Sciatic nerve (tissue), 2 donors: ENCODE measurements at places on chromosomes 11 and 22. TPM values are rescaled to one million over a fixed set of nuclear protein-coding genes. Genes with fewer than 3 reads are reported as not detected.

DNA sequence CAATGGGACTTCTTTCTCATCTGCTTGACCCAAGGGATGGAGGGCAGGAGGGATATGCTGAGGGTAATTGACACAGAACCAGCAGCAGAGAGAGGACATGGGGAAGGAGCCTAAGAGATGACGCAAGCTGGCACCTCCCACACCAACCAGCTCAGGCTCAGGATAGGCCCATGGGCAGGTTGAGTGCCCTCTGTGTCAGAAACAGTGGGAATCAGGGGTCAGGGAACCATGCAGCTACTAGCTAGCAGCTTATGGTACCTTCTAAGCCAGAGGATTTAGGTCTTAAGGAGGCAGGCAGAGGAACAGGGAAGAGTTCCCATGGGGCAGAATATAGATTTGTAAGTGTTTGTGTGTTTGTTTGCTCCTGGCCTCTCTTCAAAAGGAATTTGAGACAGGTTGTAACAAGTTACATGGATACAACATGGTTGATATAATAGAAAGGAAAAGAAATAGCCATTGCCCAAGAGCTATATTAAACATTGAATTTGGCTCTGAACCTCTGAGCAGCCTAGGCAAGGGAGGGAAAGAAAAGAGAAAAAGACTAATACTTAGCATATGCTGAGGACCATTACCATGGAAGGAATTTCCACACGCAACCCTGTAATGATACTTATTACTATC lies 39.9 kb upstream of the NAV2 start:
- DNase-seq, result no peak

GRCh38 chr11:94728541-94728940 lies 39.6 kb upstream of the AMOTL1 start:
- no peak for DNase-seq

DNA sequence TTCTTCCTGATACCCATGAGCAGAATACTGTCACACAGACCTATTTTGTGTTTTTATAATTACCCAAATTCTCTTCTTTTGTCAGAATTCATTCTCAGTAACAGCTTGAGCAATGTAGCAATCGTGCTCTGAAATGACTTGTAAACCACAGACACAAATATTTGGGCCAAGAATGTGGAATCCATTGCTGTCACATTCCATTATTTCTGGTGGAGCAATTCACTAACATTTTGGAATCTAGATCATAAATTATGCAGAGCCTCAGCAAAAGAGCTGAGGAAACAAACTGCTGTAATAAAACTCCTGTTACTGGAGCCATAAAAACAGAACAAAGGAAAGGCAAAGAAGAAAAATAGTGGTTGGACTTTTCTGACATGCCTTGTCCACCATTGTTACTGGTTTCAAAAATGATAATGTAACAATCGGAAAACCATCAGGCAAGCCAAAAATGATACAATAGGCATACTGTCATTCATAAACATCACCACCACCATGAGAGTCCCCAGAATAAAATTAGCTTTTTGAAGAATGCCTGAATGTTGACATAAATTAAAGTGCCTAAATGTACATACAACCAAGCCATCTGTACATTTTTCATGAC lies 223.4 kb upstream of the PITPNB start:
- DNase-seq, result no peak

DNA sequence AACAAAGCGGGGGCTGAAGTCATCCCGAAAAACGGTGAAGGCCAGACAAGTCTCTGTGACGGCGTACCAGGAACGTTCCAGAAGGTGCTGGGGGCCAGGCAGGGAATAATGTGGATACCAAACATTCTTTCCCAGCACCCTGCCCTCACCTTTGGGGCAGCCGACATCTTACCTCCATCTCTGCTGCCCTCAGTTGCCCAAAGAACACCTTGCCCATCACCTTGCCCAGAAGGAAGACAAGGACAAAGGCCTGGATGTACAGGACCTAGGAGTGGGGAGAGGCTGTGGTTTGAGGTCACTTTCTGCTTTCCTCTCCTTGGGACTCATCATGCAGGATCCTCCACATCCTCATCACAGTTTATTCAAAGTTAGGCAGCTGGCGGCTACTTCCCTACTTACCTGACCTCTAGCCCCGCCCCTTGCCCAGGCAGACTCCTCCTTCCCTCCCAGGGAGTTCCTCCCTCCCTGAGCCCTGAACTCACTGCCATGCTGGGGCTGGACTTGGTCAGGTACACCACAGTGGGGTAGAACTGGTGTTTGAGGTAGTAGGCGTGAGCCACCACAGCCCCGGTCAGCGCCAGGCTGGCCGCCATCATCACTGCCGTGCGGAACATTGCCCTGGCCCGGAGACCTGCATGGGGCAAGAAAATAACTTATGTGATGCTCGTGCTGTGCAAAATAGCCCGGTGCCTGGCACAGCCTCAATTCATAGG lies 1.2 kb downstream of the SYVN1 start:
- peak; percentile 64 for DNase-seq

HPX gene
- 2.8 TPM for total RNA-seq
